Activated CD4-positive, CD25-positive, alpha-beta regulatory T cell treated with anti-CD3 and anti-CD28 coated beads, Interleukin-2, amount 50 U/mL, for 16 hours (primary cell): ENCODE measurements at places on chromosomes 5 and 9.

GRCh38 chr5:153617190-153617589 is 126.7 kb downstream of the GRIA1 start:
- DNase-seq, result no peak

- DNase-seq, result no peak
Observed at GRCh38 chr5:166172597-166172996, 2118.8 kb upstream of the WWC1 start.

GRCh38 chr9:137832191-137832700 is 45.3 kb upstream of the CACNA1B start:
- no peak for DNase-seq

GRCh38 chr5:158115468-158115867 is 256.5 kb upstream of the CLINT1 start:
- DNase-seq, result no peak

DNA sequence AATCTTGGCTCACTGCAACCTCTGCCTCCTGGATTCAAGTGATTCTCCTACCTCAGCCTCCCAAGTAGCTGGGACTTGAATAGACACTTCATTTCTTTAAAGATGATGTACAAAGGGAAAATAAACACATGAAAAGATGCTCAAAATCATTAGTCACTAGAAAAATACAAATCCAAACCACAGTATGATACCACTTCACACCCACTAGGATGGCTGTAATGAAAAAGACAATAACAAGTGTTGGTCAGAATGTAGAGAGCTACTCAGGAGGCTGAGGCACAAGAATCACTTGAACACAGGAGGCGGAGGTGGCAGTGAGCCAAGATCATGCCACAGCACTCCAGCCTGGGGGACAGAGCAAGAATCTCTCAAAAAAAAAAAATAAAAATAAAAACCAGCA is 13.0 kb downstream of the F2RL2 start:
- DNase-seq, result no peak

- no peak for DNase-seq
Observed at GRCh38 chr5:139842321-139842720, 46.7 kb downstream of the PSD2 start.

GRCh38 chr5:107589520-107590193 is 81.1 kb downstream of the EFNA5 start:
- no peak for DNase-seq

DNA sequence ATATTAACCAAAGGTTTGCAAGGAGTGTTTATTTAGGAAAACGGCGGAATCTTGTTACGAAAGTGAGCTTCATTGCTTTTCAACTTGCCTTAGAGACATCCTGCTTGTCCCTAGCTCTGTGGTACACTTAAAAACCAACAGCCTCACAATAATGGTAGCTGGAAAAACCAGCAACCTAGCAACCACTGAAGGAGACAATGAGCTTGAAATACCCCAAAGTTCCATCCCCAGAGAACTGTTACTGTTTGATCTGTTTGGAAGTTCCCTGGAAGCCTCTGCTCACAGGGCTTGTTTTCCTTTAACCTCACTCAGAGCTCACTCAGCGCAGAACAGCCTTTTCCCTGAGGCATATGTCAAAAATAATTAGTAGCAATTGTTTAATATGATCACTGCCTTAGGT is 43.2 kb downstream of the SH3TC2 start:
- no peak for DNase-seq

GRCh38 chr5:104512063-104512825 is 949.7 kb upstream of the NUDT12 start:
- DNase-seq, result no peak
